Right atrium auricular region (tissue), 2 donors: ENCODE measurements at places on chromosomes 3 and 15. TPM values are rescaled to one million over a fixed set of nuclear protein-coding genes. Genes with fewer than 3 reads are reported as not detected.
A peak's percentile ranks its signal among the peaks of the same experiment; 100 is the strongest.

C2CD4A gene
- total RNA-seq, result not detected

ARNT2 gene
- 4.8 TPM for total RNA-seq

MYH15 gene
- 0.08 TPM for total RNA-seq

TADA3 gene
- total RNA-seq, result 43.6 TPM

TM6SF1 gene
- total RNA-seq, result 7.3 TPM

SCN5A gene
- total RNA-seq, result 102 TPM

DNA sequence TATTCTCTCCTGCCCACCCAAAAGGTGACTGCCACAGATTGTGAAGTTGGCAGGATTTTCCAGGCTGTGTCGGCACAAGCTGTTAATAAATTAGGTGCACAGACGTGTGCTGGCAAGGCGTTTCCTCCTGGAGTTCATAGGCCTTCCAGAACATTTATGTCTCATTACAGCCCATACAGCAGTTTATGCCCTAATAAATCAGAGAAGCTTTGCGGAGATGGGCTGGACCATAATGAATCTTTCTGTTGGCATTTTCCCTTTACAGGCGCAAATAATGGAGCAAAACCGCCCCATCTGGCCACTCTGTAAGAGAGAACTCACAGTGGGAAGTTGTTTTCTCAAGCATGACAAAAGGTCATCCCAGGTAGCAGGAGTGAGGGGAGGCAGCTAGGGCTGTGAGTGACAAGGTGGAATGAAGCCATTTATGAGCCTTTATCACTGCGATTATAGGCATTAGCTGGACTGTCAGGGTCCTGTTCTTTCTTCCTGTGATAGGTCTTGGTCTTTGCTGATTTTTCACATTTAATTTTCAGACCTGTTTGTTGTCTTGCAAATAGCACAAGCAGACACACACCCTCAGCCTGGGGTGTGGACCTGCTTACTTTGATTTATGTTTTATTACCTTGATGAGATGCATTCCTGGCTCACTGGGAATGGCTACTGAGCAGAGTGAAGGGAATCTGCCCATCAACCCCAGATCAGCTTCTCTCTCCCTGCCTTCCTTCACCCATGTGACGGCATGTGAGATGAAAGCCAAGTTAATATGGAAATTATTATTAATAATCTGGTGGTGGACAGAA lies 257.5 kb downstream of the LRTM1 start:
- DNase-seq, result no peak

- DNase-seq, result no peak
Measured at GRCh38 chr3:183158551-183159006, 4.0 kb downstream of the LAMP3 start.

GRCh38 chr3:13166243-13167063 lies 93.2 kb upstream of the IQSEC1 start:
- no peak for DNase-seq

GRCh38 chr3:16277471-16277870 lies 12.5 kb downstream of the OXNAD1 start:
- no peak for DNase-seq

- DNase-seq, result no peak
Measured at GRCh38 chr15:70831094-70831911, 22.7 kb downstream of the LARP6 start.

GRCh38 chr3:135667061-135667460 lies 298.5 kb upstream of the PPP2R3A start:
- DNase-seq, result no peak

DNA sequence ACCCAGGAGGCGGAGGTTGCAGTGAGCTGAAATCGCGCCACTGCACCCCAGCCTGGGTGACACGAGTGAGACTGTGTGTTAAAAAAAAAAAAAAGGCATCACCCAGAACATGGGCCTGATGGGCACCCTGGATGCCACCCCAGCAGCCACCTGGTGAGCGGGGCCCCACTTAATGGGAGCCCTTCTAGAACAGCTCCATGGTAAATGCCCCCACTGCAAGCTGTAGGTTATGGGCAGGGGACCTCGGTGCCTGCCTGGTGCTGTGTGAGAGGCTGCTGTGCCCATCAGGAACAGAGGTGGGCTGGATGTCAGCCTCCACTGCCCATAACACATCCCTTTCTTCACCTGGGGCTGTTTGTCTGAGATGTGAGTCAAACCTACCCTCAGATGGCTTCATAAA lies 156.2 kb upstream of the MEF2A start:
- DNase-seq, result peak; percentile 50

DNA sequence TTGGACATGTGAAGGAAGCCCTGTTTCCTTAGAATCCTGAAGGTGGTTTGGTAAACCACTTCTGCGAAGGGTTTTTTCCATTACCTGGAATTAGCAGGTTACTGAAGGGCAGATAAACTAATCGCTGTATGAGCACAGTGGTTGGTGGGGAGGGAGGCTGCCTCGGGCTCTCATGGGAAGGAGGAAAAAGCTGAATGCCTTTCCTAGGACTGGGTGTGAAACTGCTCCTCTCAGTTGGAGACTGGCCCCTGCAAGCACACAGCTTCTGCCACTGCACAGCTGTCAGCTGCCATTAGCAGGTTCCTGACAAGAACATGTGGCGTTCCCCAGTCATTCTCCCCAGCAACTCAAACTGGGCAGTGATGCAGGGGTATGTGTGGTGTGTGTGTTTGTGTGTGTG lies 376.3 kb downstream of the GAP43 start:
- no peak for DNase-seq

DNA sequence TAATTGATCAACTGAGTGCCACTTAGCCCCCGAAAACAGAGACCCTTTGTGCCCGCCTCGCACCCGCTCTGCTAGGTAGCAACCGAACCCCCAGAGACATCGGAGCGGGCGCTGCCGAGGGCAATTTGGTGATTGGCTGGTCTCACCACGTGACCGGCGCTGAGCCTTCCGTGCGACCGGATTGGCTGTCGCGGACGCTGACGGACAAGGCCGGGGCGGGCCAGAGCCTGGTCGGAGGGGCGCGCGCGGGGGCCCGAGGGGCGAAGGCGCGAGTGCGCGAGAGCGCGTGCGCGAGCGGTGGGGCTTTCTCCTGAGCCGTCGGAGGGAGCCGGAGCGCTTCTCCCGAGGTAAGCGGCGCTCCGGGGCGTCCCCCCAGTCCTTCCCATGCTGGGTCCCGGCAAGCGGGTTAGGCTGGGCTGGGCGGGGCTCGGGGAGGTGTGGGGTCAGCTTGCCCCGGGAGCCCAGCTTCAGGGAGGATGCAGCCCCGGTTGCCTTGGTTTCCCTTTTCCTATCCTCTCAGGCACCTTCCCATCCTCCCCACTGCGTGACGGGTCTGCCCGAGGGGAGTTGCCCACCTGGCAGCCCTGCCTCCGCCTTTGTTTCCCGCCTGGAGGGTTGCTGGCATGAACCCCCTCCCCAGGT lies at the start of gene TMEM108:
TMEM108 (plus strand) TSS at position 303 of the 642 bp plus-strand sequence.
- peak; percentile 85 for DNase-seq

DNA sequence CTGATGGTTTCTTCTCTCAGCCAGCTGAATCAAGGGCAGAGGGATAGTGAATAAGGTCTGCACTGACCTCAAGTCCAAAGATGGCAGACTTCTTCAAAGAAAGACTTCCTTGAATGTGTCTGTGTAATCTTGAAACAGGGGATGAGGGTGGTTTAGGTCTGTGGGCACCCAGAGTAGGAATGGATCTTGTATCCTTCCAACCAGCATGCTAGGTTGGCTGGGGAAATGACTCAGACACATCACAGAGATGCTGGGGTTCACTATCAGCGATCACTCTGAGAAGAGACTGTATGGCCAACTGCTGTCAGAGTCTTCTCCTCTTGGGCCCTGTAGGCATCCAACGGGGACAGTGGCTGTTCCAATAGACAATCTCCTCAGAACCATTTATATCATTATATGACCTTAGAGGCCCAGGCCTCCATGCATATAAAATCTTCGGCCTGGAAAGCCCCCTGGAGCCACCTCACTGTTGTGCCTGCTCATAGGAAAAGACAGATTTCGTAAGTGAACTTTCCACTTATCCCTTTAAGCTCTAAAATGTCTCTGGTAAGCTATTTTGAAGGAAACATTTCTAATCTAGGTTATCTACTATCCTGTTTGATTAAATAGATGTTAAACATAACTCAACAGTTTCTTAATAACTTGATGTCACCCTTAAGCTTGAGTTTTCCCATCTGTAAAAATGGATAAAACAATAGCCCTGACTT lies 58.5 kb downstream of the TIPARP start:
- no peak for DNase-seq

GRCh38 chr3:153339065-153339464 lies 177.0 kb downstream of the RAP2B start:
- DNase-seq, result no peak

- no peak for DNase-seq
Measured at GRCh38 chr3:194959217-194959616, 273.5 kb downstream of the FAM43A start.

GRCh38 chr15:27473845-27474244 lies 502.9 kb downstream of the GABRG3 start:
- no peak for DNase-seq

- DNase-seq, result no peak
Measured at GRCh38 chr3:707041-707440, 385.8 kb upstream of the CNTN6 start.

DNA sequence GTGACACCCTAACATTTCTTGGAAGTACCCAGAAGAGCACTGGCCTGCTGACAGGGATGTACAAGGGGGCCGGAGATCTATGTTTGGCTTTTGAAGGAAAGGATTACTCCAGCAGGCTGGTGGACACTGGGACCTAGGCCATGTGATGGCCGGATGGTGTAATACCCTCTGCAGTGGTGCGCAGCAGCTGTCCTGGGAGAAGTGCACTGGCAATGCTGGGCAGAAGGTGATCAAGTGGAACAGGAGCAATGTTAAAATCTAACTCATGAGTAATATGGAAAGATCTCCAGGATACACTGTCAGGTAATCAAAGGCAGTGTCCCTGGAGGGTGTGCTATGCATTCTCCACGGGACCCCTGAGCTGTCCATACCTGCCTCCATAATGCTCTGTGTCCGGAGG lies 71.2 kb upstream of the POMGNT2 start:
- DNase-seq, result no peak

GRCh38 chr3:60202052-60202726 lies 1049.1 kb downstream of the FHIT start:
- no peak for DNase-seq

DNA sequence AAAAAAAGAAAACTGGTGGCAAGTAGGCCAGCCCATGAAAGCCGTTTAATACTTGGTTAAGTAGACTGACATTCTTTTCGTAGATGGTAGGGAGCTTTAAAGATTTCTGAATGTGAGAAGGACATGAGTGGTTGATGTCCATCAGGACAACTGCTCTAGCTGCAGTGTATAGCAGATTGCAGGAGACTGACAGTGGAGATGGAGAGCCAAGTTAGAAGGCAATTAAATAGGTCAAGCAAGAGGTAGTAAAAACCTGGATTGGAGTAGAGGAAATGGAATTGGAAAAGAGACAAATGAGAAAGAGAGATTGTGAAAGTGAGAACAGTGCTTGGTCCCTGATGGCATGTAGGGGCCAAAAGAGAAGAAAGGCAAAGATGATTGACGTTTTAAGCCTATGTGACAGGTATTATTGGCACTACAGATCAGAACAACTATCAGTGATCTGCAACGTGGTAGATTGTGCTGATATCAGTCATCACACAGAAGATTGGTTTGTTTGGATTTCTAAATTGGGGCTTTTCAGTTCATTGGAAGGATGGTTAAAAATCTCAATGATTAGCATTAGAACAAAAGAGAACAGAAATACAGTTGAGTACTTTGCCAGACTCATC lies 74.0 kb downstream of the CNTN4 start:
- DNase-seq, result no peak

DNA sequence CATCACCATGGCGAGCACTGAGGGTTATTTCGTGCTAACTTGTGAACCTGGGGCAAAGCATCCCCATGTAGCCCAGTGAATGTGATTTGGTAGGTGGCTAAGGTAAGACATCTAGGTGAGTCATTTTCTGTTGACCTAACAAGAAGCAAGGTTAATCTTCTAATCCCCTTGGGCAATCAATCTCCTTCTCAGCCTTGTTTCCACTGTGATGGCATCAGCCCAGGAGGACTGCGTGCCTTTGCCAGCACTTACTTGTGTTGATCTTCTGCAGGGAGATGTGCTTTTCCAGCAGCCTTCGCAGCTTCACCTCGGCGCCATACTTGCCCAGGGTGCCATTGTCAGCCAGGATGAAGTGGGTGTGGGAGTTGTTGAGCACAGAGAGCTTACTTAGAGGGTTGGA lies 35.7 kb downstream of the TRPM1 start:
- DNase-seq, result no peak

GRCh38 chr3:186425788-186426730 lies 64.0 kb upstream of the DGKG start:
- no peak for DNase-seq

DNA sequence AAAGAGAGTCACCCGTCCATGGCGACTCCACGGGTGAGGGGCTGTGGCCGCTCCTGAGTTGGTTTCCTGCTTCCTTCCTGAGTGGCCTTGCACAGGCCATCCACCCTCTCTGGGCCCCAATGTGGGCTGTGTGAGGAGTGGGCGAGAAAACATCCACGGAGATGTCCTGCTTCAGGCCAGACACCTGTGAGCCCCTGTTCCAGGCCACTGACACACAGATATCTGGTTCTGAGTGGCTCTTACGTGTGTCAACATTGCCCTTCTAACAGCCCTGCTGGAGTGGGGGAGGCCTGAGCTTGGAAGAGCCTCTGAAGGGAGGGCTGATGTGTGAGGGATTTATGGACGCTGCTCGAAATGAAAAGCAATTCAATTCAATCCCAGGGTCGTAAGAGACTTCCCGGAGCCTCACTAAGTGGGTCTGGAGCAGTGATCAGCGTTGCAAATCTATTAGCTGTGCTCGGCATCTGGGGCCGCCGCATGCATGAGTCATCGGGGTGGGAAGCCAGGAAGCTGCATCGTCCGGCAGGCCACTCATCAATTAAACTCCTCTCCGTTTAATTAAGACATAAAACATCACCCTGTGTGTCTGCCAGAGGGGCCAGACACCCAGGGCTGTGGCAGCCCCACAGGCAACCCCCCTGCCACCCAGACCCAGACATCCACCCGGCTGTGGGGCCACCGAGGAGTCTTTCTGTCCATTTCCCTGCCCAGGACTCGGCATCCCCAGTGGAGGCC lies 20.0 kb upstream of the PRR23E start:
- peak; percentile 56 for DNase-seq

GRCh38 chr15:43329217-43329959 lies 985 bp downstream of the LCMT2 start:
- no peak for DNase-seq
